ENCODE measurements at places on chromosomes 1 and 21. TPM values are rescaled to one million over a fixed set of nuclear protein-coding genes. Genes with fewer than 3 reads are reported as not detected.
A peak's percentile ranks its signal among the peaks of the same experiment; 100 is the strongest.

DNA sequence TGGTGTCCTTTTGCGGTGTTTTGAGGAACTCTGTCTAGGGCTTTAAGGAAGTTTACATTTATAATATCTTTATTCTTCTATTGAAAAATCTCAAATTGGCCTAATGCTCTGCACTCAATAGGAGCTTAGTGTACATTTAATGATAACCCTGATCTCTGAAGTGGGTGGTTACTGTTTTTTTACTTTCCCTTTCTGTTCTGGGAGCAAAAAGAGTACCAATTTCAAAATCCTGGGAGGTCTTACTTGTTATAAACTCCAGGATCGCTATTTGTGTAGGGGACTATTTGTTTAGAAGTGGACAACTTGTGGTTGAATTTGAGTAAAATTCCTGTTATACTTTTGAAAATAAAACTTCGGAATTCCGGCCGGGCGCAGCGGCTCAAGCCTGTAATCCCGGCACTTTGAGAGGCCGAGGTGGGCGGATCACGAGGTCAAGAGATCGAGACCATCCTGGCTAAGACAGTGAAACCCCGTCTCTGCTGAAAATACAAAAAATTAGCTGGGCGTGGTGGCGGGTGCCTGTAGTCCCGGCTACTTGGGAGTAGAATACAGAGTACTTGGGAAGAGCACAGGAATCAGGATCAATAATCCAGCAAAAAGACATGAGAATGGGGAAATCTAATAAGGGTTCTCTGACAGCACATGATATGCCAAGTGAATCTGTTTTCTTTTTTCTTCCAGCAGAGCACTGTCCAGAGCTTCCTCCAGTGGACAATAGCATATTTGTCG is 1.1 kb downstream of the C4BPB start:
- no peak for DNase-seq

- DNase-seq, result no peak
Observed at GRCh38 chr1:100452641-100453040, 85.3 kb upstream of the GPR88 start.

DNA sequence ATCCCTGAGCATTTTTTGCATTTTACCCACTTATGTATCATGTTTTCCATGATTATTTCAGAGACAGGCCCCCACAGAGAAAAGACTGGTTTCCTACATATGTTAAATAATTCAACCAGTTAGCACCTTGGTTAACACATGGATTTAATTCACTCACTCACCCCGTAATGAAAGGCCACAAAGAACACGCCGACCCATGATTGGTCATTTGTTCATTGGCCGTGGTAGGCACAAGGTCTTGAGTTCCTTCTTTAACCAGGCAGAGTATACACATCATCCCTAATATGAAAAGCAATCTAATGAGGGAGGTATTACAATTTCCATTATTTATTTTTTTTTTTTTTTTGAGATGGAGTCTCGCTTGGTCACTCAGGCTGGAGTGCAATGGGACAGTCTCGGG is 50.6 kb downstream of the RPS6KA1 start:
- no peak for DNase-seq

DNA sequence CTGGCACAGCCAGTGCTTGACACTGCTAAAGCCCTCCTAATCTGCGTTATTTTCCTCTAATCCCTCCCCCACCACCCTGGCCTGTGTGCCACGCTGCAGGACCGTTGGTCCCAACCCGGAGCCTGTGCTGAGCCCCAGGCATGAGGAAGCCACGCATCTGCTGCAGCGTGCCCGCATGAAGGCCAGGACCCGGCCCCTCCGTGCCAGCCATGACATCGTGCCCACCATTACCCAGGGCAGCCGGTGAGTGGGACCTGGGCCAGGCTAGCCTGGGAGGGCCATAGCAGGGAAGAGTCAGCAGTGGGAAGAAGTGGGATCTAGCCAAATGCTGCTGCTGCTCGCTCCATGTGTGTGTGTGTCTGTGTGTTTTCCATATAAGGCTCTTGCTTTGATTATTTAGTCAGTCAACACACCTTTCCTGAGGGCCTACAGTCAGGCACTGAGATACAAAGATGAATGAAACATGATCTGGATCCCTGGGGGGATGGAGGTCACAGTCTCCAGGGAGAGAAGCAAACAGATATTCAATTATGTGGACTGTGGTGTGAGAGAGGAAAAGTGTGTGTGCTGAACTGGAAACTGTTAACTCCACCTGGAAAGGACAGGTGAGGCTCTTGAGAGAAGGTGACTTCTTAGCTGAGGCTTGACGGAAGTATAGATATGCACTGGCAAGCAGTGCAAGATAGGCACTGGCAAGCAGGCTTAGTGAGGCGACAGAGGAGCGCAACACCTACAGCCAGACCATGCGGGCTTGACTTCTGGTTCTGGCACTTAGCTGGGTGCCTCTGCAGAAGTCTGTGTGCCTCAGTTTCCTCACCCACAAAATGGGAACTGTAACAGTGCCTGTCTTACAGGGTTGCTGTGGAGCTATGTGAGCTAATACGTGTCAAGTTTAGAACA is 15.9 kb downstream of the KIAA1614 start:
- DNase-seq, result peak; percentile 66

GRCh38 chr1:96565546-96565945 is 156.0 kb upstream of the PTBP2 start:
- no peak for DNase-seq

- peak; percentile 53 for DNase-seq
Observed at GRCh38 chr1:116311756-116312680, 61.0 kb upstream of the ATP1A1 start.

DNA sequence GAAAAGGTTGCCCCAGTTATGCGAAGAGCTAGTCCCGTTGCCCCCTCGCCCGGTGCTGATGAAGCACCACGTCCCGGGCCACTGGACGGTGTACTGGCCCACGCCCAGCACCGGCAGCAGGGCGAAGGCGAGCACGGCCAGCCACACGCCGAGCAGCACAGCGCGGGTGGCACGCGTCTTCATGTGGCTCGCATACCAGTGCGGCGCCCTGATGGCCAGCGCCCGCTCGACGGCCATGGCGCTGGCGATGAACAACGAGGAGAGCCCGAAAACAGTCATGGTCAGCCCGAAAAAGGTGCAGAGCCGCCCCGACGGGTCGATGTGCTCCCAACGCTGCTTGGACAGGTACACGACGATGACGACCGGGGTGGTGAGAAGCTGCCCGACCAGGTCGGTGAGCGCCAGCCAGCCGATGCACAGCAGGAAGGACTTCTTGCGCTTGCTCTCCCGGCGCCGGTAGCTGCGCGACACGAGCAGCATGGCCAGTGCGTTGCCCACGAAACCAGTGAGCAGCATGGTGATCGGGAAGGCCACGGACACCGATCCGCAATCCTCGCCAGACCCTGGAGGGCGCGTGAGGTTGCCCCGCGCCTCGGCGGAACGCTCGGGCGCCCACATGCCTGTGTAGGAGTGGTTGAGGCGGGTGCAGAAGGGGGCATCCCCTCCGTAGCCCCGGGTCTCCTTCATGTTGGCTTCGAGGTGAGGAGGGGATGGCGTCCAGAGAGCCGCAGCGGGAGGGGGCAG is 553 bp downstream of the PTGER3 start:
- no peak for DNase-seq

DNA sequence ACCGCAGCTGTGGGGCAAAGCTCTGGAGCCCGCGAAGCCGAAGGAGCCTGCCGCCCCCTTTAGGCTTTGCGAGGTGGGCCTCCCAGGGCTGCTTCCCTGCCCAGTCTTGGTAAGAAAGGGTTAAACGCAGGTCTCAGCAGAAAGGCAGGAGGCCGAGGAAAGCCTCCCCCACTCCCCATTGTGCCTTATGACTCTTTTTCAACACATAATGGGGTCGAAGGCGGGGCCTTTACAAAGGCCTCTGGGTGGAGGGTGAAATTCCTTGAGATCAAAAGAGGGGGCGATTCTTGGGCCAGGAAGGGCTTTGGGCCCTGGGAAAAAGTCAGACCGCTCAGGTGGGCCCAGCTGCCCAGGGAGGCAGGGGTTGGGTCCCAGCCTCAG is 880 bp downstream of the ALPL start:
- no peak for DNase-seq

- DNase-seq, result peak; percentile 57
Observed at GRCh38 chr21:45405819-45406762, 1.1 kb downstream of the COL18A1 start.

- no peak for DNase-seq
Observed at GRCh38 chr1:209603877-209604276, 20.4 kb downstream of the CAMK1G start.

- no peak for DNase-seq
Observed at GRCh38 chr1:19009126-19009881, 52.8 kb upstream of the IFFO2 start.

- no peak for DNase-seq
Observed at GRCh38 chr1:5464366-5464765, 527.9 kb downstream of the NPHP4 start.

DNA sequence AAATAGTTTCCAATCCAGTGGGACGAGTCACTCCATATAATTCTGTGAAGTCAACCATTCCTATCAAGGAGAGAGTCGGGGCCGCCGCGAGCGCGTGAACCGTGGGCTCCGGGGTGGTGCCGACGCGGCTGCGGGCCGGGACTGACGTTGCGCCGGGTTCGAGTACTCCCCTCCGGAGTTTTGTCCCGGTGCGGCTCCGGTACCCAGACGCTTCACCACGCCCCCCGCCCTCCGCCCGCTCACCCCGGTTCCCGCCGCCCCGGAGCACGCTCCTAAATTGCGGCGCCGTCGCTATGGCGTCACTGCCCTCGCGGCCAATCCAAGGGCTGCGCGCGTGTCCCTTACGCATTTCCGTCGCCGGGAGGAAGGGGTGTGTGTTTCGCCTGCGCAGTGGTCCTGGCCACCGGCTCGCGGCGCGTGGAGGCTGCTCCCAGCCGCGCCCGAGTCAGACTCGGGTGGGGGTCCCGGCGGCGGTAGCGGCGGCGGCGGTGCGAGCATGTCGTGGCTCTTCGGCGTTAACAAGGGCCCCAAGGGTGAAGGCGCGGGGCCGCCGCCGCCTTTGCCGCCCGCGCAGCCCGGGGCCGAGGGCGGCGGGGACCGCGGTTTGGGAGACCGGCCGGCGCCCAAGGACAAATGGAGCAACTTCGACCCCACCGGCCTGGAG is at the start of gene ATAD3B:
TSS of gene ATAD3B (plus strand) at position 377 of the 664 bp plus-strand sequence. CDS start at position 497, 120 bp downstream.
- DNase-seq, result peak; percentile 98

- DNase-seq, result no peak
Observed at GRCh38 chr1:42264511-42265190, 70.4 kb downstream of the FOXJ3 start.

DNA sequence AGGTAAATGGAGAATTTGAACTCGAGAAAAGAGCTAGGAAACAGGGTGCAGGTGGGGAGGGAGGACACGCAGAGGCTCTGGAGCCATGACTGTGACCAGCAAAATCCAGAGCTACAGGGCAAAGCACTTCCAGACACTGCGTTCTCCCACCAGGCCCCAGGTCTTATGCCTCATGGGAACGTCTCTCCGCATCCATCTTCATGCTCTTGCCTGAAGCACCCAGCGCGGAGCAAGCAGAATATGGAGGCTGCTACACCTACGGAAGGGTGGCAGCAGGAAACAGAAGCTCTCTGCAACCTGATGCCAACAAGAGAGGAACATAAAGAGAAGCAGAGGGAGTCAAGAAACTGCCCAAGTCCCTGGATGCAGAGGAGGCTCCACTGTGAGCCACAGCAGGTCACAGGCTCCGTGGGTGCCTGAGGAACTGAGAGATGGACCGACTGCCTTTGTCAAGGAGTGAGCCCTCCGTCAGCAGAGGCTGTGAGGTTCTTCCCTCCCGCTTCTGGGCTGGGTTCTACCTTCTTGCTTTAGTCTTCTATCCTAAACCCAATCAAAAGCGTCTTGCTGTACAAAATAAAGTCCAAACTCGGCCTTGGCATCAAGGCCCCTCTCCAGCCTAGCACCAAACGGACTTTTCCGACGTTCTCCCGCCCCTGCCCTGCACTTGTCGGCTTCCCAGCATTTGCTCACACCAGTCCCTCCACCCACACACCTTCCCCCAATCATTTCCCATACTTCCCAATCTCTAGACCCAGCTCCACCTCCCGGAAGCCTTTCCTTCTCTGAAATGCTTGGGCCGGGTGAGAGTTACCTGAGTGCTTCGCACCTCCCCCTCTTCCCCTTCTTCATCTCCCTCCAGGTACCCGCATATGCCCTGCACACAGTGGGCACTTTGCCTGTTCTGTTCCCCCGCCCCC is 930 bp downstream of the DHCR24 start:
- peak; percentile 25 for DNase-seq

DNA sequence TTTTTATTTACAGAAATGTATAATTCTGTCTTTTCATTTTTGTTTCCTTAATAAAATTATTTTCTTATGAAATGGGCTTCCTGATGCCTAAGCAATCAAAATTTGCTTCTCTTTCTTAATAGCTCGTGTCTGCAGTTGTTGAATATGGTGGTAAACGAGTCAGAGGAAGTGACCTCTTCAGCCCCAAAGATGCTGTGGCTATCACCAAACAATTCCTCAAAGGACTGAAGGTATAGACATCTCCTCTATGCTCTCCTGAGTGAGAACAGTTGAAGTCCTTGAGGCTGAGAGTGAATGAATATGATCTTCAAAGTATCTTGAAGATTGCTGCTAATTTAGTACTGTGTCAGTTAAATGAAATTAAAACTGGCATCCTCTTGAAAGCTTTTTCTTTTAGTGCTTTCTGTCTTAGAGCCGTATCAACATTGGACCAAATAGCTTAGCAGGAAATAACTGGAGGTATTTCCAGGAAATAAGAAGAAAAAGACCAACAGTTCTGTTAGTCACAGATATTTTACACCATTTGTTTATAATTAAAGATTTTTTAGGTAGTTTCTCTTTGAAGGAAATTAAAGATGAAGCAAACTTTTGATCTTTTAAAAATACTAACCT is 24.7 kb downstream of the VPS45 start:
- DNase-seq, result no peak

DNA sequence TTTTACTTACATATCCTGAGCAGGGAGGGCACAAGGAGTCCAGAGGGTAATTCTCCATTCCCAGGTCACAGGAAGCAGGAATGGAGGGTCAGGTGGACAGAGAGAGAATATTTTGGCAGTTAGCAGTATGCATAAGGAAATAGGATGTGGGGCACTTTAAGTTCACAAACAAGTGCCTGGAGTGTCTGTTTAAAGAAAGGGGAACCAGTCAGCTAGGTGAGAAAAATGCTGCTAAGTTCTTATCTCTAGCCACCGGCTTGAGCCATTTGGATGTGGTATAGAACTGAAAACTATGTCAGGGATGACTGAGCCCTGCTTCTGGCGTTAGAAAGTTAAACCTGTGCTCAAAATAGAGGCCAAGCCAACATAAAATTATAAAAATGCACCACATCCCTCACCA is 739.7 kb upstream of the NCAM2 start:
- no peak for DNase-seq

CAMK1G gene
- total RNA-seq, result 0.04 TPM

CYP2J2 gene
- total RNA-seq, result 50.6 TPM

CASQ2 gene
- 606 TPM for total RNA-seq

AMY1C gene
- total RNA-seq, result not detected

AQP10 gene
- 0.04 TPM for total RNA-seq

CLCNKA gene
- 0.27 TPM for total RNA-seq

PYCR2 gene
- 21.8 TPM for total RNA-seq

AMY2A gene
- total RNA-seq, result not detected
